GM06990 (cell line): ENCODE measurements at places on chromosomes 7 and 10.

DNA sequence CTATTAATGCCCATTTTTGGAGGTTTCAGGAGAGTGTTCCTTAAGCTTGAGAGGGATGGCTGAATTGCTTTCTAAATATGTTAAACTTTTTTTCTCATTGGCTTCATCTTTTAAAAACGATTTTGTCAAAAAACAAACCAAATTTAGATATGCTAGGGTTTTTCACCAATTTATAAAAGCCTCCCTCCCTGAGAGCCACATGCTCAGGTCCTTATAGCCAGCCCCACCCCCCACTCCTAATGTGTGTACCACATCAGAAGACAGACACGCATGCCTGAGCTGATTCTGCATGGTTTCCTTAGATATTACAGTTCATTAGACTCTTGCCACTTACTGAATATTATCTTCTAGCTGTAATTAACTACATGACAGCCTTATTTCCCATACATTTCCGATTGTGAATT lies 2.0 kb downstream of the CUL1 start:
- no peak for DNase-seq

DNA sequence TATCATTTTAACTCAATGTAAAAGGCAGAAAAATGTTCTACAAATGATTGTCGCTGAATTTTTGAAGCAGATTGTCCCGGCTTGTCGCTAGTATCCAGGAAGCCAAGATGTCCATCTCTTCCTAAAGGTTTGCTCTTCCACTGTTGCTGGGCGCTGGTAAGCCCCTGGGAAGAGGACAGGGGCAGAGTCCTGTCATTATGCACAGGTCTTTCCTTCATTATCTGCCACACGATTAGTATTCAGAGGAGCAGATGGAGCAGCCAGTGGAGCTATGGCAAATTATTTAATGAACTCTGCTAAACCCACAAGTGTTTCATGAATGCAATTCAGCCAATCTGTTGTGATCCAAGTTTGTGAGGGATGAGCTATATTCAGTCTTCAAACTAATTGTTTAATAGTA lies 499.1 kb upstream of the NRP1 start:
- no peak for DNase-seq

- no peak for DNase-seq
Observed at GRCh38 chr7:88437132-88437531, 130.4 kb upstream of the STEAP4 start.

DNA sequence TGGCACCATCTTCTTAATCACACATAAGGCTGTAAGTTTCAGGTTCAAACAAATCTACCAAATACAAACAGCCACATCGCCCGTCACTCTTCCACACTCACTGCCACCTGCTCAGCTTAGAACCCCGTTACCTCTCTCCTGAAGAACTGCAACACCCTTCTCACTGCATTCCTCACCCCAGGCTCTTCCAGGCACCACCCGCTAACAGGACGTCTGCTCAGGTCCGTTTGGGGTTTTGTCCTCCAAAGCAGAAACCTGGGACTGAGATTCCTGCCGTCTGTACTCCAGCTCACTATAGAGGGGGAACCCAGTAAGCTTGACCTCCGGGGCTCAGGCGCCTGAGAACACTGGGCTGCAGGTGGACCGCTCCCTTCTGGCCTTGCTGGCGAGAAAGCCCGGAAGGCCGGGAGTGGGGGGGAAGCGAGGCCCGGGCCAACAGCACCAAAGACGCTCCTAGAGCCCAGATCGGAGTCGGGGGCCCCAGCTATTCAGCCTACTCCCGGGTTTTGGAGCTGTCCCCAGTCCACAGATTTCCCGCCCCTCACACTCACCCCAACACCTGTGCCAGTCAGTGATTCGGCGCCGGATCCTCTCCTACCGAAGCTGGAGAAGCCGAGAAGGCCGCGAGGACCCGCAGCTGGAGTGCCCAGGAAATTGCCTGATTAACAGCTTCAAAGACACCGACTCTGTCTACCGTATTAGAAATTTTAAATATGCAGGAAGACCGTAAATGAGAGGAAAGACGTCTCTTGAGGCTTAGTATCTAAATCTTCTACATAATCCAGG lies at the start of gene AP3M1:
Gene AP3M1 (minus strand): TSS at position 625 of the 786 bp plus-strand sequence. CDS start 12,449 bp downstream, outside the sequence.
- no peak for DNase-seq

GRCh38 chr10:30758338-30758737 lies 128.8 kb upstream of the LYZL2 start:
- DNase-seq, result no peak

GRCh38 chr7:148963583-148964482 lies 64.5 kb downstream of the PDIA4 start:
- DNase-seq, result no peak

- no peak for DNase-seq
Observed at GRCh38 chr7:101560856-101561255, 68.2 kb downstream of the MYL10 start.

DNA sequence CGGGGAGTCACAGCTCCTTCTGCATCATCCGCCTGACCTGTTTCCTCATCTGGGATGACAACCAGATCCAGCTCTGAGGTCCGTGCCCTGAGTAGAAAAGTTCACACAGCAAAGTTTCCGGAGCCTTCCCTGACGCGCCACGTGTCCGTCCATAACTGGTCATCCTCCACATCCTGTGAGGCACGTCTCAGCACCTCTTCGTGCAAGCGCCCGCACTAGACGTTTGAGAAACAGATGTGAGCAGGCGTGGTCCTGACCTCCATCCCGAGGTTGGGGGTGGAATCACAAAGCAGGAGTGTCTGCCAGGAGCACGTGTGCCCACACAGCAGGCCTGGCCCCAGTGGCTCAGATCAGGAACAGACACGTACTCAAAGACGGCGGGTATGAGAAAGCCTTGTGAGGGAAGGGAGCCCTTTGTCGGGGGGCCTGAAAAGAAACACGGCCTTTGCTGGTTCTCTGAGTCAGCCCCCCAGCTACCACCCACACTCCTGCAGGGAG lies 520.8 kb downstream of the DNAJB6 start:
- no peak for DNase-seq

GRCh38 chr7:20310963-20311742 lies 19.5 kb upstream of the ITGB8 start:
- DNase-seq, result peak; percentile 55

GRCh38 chr7:1112625-1113547 lies 25.0 kb downstream of the GPER1 start:
- DNase-seq, result no peak

GRCh38 chr10:97823734-97824133 lies 25.9 kb upstream of the GOLGA7B start:
- DNase-seq, result no peak

GRCh38 chr7:27151931-27152815 lies at the start of gene HOXA3:
TSS of gene HOXA3 (minus strand) at chr7:27152583. CDS start at chr7:27110640, 41,943 bp downstream.
- no peak for DNase-seq

DNA sequence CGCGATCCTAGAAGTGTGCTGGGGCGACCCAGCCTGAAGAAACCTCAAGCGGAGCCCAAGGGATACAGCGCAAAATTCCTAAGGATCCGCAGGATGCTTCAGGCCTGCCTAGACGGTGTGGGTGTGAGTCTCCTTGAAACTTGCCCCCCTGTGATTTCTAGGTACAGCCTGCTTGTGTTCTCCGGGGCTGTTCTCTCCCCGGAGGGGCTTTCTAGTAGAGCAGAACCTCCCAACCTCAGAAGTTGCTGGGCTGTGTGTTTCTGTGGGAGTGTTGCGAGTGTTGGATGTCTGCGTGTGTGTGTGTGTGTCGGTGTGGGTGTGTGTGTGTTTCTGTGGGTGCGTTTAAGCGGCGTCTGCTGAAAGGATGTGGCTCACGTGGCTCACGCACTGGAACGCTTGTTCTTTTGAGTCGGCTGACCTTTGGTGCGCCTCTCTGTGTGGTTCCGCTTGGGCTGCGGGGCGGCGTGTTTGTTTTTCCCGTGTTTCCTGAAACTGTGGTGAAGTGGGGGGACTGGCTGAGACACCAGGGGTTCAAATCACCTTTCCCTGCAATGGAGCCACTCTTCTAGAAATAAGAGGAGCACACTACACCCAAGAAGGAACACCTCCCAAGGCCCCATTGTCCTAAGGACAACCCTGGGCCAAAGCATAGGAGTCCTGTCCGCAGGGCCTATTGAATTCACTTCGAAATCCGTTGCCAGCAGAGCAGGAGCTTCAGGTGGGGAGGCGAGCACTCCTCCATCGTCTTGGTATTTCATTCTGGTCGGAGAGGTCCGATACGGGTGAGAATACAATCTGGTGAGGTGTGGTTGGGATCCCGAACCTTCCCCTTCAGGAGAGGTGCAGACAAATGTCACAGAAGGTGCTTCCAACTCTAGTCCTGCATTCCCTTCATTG lies 25.1 kb upstream of the ZNF273 start:
- DNase-seq, result no peak

DNA sequence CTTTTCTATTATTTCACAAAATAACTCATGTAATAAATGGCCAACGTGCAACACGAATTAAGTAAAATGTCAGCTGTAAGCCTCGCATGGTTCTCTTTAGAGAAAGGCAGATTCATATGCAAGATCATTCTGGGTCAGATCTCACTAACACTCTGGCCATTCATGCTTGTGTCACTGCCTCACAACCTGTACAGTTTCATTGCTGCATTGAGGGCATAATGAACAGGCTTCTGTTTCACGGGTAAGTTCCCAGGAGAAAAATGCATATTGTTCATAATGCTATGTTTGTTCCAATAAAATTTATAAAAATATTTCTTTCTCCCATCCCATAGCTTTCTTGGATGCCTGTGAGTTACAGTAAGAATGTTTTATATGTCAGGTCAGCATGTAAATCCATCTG lies 734.0 kb upstream of the ANKRD30A start:
- DNase-seq, result no peak

GRCh38 chr10:28179006-28179742 lies 123.7 kb downstream of the MPP7 start:
- DNase-seq, result peak; percentile 3

GRCh38 chr10:31083765-31084184 lies 52.1 kb upstream of the ZNF438 start:
- DNase-seq, result peak; percentile 23

- no peak for DNase-seq
Observed at GRCh38 chr7:24971333-24972165, 8.4 kb downstream of the OSBPL3 start.

DNA sequence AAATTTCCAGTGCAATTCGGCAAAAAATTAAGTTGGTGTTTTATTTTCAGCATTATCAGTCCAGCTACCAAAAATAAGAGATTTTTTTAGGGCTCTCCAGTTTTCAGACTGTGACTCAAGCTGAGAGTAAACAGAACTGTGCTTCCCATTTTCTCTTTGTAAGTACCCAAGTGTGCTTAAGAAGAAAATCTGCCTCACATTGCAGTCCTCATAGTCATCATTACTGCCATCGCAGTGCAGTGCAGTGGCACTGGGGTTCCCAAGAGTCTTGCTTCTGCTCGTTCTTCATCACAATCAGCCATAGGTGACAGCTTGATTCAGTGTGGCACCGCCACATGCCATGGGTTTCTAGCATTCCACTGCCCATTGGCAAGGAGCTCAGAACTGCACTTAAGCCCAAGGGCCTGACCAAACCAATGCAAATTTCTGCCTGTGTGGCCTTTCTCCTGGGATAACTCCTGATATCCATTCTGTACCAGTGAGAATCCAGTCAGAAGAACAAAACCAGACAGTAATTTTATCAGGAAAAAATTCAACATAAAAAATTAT lies 25.6 kb upstream of the ERCC6 start:
- no peak for DNase-seq

- DNase-seq, result no peak
Observed at GRCh38 chr10:98030093-98030821, at the start of gene CRTAC1. TSS of gene CRTAC1 (minus strand) at chr10:98030621. CDS start at chr10:98030472, 149 bp downstream.

- DNase-seq, result no peak
Observed at GRCh38 chr10:130018265-130018664, 54.2 kb upstream of the EBF3 start.

DNA sequence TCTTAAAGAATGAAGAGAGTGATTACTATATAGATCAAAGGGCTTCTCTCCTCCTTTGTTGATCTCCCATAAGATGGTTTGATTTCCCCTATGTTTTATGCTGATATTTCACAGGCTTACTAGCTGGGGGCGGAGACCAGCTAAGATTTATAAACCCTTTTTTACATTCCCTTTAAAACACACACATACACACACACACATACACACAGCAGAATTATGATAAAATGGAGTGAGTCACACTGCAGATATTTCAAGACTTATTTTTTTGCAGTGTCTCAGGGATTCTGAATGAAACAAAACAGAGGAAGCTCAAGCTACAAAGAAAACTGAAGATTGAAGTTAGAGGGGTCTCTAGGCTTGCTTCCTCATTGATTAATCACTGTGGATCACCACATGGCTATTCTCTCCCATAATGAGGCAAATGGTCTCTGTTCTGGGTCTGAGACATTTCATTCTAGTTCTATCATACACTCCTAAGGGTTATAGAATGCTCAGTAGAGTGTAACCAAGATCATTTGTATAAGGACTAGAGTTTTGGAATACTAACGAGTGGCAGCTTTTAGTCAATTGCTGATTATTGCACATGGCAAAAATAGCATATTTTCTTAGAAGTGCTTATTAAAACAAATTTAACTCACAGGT lies 18.6 kb downstream of the INA start:
- no peak for DNase-seq

DNA sequence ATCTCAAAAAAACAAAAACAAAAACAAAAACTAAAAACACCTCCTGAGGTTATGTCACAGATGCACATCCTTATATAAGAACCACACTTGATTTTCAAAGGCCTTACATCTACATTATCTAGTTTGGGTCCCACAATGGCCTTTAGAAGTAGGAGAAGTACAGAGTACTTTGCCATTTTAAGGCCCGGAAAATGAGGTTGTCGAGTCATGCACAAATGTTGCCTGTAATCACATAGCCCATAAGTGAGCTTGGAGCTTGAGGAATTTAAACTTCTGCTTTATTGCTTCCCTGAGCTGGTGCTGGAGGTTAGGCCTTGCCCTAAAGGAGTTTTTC lies 9.7 kb upstream of the MKRN1 start:
- DNase-seq, result no peak

DNA sequence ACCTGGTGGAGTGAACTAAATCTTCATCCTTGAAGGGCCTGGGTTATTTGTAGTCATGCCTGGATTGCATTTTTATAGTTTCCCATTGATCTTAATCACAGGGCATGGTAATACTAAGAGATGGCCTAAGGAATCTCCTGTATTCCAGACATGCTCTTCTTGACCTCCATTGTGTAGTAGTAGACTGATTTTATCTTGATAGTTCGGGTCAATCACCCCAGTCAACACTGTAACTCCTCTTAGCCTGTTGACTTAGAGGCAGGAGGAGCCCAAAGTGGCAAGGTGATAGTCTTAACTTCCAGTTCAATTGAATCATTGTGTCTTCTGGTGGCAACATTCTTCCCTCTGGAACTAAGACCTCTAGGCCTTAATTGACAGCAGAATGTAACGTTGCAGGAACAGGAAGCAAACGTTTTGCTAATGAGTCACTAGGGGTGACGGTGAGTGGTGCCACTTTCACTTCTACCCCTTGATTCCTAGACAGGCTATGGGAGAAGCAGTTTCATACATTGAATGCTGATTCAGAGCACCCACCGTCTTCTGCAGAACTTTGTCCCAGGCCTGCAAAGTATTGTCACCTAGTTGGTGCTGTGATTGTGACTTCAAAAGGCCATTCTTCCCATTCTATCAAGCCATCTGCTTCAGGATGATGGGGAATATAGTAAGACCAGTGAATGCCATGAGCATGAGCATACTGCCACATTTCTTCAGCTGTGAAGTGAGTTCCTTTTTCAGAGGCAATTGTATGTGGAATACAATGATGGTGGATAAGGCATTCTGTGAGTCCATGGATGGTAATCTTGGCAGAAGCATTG lies 24.0 kb upstream of the PAPSS2 start:
- DNase-seq, result peak; percentile 35

GRCh38 chr10:130339911-130340310 lies 203.7 kb downstream of the GLRX3 start:
- no peak for DNase-seq

GRCh38 chr7:127770885-127771284 lies 118.9 kb downstream of the SND1 start:
- DNase-seq, result no peak

GRCh38 chr10:60652628-60653027 lies 125.7 kb upstream of the CDK1 start:
- DNase-seq, result peak; percentile 13
